Osteocyte (in vitro differentiated cells): ENCODE measurements at places on chromosomes 4 and X. TPM values are rescaled to one million over a fixed set of nuclear protein-coding genes. Genes with fewer than 3 reads are reported as not detected.

Gene CFAP99
- not detected in 2 replicates for total RNA-seq

Gene SEC31A
- total RNA-seq: 360 and 377 TPM in 2 replicates

Gene PAK3
- total RNA-seq: not detected in 2 replicates

Gene GABRG1
- not detected in 2 replicates for total RNA-seq

GRCh38 chr4:3388471-3389232 lies 53.1 kb upstream of the HGFAC start:
- H3K4me3 ChIP-seq: peak overlapping the region; percentile 63
- H3K27ac ChIP-seq: peak overlapping the region; percentile 93
- peaks cover 48% of the 10 kb centered on the region for H3K4me1 ChIP-seq
- no peaks in the 10 kb centered on the region for H3K27me3 ChIP-seq
- H3K36me3 ChIP-seq: no peaks in the 10 kb centered on the region
- no peak for DNase-seq

GRCh38 chr4:180106997-180107396 lies 2136.2 kb upstream of the TENM3 start:
- H3K27me3 ChIP-seq: peaks cover 8% of the 10 kb centered on the region
- H3K4me3 ChIP-seq: no peak overlapping the region
- DNase-seq: no peak
- H3K36me3 ChIP-seq: no peaks in the 10 kb centered on the region
- H3K27ac ChIP-seq: no peak overlapping the region

DNA sequence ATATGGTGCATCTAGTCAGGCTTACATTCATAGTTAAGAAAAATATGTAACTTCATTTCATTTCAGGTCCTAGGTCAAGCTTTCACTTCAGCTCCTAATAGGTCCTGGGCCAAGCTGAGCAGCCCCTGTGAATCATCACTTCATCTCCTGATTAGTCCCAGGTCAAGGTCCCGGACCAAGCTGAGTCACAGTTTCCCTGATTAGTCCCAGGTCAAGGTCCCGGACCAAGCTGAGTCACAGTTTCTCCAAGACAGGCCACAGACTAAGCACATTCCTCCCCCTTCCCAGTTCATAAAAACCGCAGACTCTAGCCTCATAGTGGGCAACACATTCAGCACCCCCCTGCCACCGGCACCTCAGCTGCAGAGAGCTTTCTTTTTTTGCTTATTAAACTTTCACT lies 1331.8 kb downstream of the PCDH19 start:
- H3K27me3 ChIP-seq: no peaks in the 10 kb centered on the region

DNA sequence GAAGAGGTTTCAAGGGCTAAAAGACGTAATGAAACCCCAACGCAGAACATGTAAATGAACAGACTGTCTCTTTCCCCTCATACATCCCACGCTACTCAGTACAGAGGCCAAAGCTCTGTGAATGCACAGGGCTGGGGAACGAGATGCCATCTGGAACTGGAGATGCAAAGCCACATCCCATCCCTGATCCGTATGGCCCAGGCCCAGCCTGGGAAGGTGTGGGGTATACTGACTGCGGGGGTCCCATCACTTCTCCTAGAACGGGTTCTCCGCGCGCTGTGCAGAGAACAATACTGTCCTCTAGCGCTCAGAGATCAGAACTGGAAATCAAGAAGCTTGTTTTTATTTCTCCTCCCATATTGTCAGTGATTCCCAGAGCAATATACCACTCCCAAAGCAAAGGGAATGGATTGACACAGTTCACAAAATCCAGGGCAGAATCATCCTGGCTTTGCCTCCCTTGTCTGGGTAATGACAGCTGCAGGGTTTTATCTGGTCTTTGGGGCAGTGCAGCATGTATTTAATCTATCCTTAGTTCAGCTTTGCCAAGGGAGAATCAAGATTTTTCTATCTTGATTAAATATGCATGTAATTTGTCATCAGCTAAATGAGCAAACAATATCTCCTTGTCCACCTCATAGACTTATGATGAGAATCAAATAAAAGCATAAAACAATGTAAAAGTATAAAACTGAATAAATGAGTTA lies 47.3 kb upstream of the TLR3 start:
- peaks cover 18% of the 10 kb centered on the region for H3K4me1 ChIP-seq
- no peaks in the 10 kb centered on the region for H3K27me3 ChIP-seq
- H3K4me3 ChIP-seq: no peak overlapping the region
- H3K27ac ChIP-seq: no peak overlapping the region
- DNase-seq: peak; percentile 82

DNA sequence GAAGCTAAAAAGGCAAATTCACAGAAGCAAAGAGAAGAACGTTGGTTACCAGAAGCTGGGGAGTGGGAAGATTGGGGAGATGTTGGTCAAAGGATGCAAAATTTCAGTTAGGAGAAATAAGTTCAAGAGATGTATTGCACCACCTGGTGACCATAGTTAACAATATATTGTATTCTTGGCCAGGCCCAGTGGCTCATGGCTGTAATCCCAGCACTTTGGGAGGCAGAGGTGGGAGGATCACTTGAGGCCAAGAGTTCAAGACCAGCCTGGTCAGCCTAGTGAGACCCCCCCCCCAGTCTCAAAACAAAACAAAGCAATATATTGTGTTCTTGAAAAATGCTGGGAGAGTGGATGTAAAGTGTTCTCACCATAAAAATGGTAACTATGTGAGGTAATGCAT lies 67.9 kb downstream of the TAB3 start:
- no peaks in the 10 kb centered on the region for H3K36me3 ChIP-seq
- H3K27ac ChIP-seq: no peak overlapping the region
- DNase-seq: no peak
- no peaks in the 10 kb centered on the region for H3K27me3 ChIP-seq

GRCh38 chr4:636628-637159 lies 11.3 kb downstream of the PDE6B start:
- H3K27ac ChIP-seq: no peak overlapping the region
- no peaks in the 10 kb centered on the region for H3K36me3 ChIP-seq
- peaks cover 10% of the 10 kb centered on the region for H3K27me3 ChIP-seq
- H3K4me1 ChIP-seq: no peaks in the 10 kb centered on the region

DNA sequence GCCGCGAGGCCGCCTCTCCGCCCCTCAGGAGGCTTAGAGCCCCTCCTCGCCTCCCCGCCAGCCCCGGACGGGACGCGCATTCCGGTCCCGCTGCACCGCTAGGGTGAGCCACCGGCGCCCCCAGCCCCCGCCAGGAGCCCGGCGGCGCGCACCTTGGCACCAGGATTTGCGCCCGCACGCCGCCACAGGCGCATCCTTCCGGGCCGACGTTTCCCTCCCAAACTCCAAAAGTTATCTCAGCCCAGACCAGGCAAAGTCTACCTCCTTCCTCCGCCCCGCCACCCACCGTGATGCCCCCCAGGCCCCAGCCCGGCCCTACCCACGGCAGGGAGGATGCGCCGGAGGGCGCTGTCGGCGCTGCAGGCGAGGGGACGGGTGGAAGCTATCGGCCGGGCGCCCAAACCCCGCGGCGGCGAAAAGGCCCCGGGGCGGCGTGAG lies 538 bp downstream of the SCML2 start:
- peaks cover 11% of the 10 kb centered on the region for H3K4me1 ChIP-seq
- DNase-seq: no peak
- H3K4me3 ChIP-seq: peak overlapping the region; percentile 76
- H3K36me3 ChIP-seq: no peaks in the 10 kb centered on the region
- H3K27me3 ChIP-seq: peaks cover 12% of the 10 kb centered on the region

DNA sequence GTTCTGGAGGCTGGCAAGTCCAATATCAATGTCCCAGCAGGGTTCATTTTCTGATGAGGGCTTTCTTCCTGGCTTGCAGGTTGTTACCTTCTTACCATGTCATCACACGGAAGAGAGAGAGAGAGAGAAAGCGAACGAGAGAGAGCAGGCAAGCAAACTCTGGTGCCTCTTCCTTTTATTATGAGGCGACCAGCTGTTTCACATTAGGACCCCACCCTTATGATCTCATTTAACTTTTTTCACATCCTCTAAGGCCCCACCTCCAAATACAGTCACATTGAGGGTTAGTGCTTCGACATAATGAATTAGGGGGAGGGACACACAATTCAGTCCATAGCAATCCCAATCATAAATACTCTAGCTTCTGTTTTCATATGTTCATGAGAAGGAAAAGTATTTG lies 10.6 kb upstream of the GPR174 start:
- no peaks in the 10 kb centered on the region for H3K36me3 ChIP-seq
- no peak overlapping the region for H3K27ac ChIP-seq
- H3K27me3 ChIP-seq: no peaks in the 10 kb centered on the region
- H3K4me1 ChIP-seq: no peaks in the 10 kb centered on the region
- H3K4me3 ChIP-seq: no peak overlapping the region

- DNase-seq: no peak
- H3K27ac ChIP-seq: no peak overlapping the region
- no peak overlapping the region for H3K4me3 ChIP-seq
- no peaks in the 10 kb centered on the region for H3K4me1 ChIP-seq
- H3K27me3 ChIP-seq: peaks cover 9% of the 10 kb centered on the region
- no peaks in the 10 kb centered on the region for H3K36me3 ChIP-seq
Measured at GRCh38 chr4:13733817-13734216, 106.3 kb upstream of the BOD1L1 start.

DNA sequence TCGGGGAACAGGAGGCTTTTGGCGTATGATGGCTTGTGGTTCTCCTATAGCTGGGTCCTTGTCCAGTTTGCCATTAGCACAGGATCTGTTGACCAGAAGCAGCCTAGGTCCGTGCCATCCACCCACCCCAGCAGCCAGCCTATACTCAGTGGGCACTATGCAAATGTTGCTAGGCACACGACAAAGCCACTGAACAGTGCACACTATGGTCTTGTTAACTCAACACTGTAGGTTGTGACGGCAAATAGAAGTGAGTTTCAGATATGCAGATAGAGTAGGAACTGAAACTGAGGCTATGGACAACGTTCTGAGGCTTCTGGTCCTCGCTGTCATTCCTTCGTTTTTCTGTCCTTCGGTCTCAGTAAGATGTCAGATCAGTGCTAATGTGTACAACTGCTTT lies 541.3 kb upstream of the TENM3 start:
- DNase-seq: no peak
- H3K4me3 ChIP-seq: no peak overlapping the region
- no peaks in the 10 kb centered on the region for H3K4me1 ChIP-seq
- no peak overlapping the region for H3K27ac ChIP-seq
- no peaks in the 10 kb centered on the region for H3K27me3 ChIP-seq
